ENCODE measurements at places on chromosomes 13 and 19.

DNA sequence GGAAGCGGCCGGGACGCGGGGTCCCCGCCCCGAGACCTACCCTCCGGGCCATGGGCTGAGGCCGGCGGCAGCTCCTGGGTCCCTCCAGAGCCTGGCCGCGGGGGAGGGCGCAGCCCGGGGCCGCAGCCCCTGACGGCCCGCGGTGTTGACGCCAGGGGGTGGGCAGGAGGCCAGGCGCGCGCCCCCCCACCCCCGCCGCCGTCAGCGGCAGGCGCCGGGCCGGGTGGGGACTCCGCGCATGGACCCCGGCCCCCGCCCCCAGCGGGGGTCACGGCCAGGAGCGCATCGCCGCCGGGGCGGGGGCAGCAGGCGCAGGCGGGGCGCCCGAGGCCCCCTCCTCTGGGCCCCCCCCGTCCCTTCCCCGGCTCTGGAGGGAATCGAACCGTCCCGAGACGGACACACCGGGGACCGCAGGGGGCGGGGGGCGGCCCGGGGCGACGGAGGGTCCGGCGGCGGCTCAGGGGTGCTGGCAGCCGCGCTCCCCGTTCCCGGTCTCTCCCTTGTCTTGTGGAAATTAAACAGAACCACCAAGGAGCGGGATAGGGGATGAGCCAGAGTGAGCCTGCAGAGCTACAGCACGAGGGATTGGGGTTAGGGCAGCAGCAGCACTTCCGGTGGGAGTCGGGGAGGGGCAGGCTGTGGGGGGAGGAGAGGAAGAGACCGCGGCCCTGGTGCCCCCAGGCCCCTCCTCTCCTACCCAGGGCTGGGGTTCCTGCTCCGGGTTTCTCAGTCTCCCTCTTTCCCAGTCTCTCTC lies at the start of gene MEIS3:
TSS of gene MEIS3 (minus strand) at position 498 of the 754 bp plus-strand sequence. CDS start at position 52, 446 bp downstream.
- DNase-seq, result no peak

GRCh38 chr19:36572593-36573019 lies 486 bp downstream of the ZNF529 start:
- no peak for DNase-seq

DNA sequence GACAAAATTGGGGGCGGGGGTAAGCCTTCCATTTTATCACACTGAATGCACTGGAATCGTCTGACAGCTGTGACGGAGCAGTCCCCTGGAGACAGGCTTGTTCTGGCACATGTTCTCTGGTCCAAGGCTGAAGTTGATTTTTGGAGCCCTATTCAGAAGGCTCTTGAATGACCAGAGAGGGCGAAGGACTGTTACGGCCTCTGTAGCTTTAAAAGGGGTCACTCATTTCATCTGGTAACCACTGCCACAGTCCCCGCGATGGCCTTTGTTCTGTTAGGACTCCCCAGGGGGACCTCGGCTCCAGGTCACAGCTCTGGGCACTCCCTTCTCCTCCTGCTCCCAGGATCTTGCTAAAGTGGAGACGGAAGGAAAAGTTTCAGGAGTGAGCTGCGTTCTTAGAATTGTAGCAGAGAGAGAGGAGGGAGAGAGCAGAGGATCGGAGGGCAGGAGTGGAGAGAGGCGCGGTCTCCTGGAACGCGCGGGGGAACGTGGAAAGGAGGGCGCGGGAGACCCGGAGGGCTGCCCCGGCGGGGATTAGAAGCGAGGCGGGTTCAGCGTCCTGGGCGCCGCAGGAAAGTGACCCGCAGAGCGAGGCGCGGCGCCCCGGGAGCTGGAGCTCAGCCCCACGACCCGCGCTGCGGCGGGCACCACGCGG lies 134.3 kb upstream of the MYO16 start:
- DNase-seq, result no peak

- no peak for DNase-seq
Measured at GRCh38 chr13:90696656-90697055, 650.8 kb upstream of the MIR17HG start.

DNA sequence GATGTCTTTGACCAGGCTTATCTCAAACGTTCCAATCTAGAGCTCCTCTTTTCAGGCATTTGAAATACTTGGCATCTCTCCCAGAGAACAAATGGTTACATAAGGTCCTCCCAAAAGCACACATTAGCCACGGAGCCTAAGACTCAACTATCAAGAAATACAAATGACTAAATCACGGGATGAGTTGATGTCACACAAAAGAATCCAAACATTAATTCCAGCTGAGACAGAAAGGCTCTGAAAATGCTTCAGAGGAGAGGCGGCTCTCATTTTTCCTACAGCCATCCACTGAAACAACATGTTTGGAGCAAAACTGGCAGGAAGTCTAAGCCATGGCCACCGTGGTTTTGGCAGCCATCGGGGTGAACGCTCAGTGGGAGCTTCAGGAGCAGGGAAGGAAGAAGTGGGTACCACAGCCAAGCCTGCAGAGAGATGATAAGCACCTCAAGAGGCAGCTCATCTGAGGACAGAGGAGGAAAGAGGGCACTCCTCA lies 122.5 kb downstream of the STK24 start:
- no peak for DNase-seq

DNA sequence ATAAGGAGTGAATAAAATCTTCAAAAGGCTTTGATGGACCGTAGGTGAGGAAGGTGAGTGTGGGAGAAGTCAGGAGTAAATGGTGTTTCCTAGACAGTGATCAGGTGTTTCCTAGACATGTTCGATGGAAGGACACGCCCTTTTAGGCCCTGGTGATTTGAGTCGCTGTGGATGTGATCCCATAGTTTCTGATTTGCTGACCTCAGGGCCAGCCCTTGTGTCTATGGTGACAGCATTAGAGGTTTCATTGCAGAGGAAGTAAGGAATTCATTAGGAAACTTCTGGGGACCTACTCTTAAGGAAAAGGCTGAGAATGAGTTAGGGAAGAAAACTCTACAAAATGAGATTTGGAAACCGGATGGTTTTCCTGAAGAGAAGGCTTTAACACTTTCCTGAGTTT lies 31.5 kb upstream of the RNF113B start:
- no peak for DNase-seq

DNA sequence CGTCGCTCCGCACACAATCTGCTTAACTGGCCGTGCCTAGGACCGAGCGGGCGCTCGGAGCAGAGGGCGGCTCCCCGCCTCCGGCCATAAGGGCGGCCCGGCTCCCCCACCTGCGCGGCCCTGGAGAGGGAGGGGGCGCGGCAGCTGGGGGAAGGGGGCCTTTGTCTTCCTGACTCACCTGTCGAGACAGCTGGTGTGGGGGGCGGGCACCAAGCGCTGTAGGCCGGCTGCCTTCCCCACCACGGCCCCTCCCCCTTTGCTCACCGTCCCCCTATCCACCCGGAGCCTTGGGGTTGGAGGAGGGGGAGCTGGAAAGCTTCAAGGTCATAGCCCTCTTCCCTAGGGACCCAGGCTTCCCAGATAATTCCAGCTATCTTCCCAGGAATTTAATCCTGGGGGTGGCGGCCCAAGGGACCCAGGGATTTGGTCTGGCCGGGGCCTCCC lies 1.2 kb downstream of the VASP start:
- no peak for DNase-seq

GRCh38 chr13:97512732-97513131 lies 78.8 kb downstream of the RAP2A start:
- no peak for DNase-seq

DNA sequence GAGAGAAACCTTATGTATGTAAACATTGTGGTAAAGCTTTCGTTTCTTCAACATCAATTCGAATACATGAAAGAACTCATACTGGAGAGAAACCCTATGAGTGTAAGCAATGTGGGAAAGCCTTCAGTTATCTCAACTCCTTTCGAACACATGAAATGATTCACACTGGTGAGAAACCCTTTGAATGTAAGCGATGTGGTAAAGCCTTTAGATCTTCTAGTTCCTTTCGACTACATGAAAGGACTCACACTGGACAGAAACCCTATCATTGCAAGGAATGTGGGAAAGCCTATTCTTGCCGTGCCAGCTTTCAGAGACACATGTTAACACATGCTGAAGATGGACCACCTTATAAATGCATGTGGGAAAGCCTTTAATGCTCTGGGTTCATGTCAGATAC lies 24.7 kb downstream of the ZNF136 start:
- DNase-seq, result no peak

GRCh38 chr13:78709028-78709427 lies 50.1 kb upstream of the OBI1 start:
- DNase-seq, result no peak

GRCh38 chr13:101988140-101988539 lies 413.7 kb downstream of the FGF14 start:
- no peak for DNase-seq

DNA sequence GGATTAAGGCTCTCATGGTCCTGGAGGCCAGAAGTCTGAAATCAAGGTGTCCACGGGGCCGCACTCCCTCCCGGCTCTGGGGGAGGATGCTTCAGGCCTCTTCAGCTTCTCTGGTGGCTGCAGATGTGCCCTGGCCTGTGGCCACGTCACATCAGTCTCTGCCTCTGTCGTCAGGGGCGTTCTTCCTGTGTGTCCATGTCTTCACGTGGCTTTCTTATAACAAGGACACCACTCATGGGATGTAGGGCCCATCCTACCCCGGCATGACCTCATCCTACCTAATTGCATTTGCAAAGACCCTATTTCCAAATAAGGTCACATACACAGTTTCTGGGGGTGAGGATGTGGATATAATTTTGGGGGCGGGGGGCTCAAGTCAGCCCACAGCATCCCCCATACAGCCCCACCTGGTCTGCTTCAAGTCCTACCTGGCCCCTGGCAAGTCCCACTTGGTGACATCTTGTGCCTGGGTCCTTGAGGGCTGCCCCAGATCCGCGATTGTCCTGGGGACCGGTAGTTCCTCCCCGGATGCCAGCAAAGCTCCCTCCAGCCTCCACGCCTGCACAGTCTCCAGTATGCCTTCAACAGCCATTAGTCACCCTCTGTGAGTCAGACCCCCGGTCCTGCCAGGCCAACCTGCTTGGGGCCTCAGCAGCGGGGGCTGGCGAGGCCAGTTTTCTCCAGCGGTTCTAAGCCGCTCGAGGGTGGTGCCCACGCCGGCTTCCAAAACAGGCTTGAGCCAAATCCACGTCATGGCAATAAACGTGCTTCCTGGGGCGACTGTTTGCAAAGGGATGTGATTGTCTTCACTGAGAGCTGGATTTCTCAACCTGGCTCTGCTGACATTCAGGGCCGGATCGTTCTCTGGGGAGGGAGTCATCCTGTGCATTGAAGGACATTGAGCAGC lies 32.2 kb downstream of the MYO9B start:
- DNase-seq, result no peak

DNA sequence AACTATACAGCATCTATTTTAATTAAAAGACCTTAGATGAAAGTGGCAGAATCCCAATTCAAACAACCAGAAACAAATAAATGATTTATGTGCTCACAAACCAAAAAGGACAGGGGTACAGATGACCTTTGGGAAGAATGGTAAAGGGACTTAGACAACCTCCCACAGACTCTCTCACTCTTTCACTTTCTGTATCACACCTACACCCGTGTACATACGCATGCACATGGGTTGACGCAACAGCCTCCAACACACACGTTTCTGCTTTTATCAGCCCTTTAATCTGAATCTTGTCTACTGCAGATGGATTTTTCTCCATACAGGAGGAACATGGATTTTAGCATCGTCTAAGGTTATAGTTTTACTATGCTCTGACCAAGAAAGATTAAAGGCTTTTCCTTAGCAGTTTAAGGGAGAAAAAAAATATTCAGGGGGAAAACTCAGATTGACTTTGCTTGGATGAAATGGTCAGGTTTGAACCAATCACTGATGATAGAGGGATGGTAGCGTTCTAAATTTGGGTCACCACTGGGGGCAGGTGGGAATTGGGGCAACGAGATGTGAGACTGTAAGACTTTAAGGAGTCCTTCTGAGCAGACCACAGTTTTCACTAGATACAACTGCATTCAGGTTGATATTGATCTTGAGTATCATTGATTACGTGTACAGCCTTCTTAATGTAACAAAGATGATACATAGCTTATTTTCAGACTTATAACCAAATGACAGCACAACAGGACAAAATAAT lies 166.1 kb downstream of the ITGBL1 start:
- no peak for DNase-seq

DNA sequence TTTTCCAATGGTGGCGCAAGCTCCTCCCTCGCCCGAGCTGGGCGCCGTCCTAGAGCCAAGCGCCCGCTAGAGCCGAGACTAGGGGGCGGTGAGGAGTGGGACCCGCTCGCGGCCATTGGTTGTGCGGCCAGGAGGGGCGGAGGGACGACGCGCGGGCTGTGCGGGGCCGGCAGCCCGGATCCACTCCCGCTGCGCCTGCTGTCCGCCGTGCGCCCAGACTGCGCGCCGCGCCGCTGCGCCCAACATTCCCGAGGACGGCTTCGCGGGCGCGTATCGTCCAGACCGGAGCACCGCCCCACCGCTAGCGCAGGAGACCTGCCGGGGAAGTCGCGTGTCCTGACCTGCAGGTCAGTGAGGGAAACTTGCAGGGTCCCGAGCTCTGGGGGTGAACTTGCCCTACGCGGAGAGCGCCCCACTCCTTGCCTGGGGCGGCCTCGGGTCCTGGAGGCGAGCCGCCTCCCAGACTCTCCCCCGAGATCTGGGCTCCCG lies at the start of gene SERTM1:
TSS of gene SERTM1 (plus strand) at position 183 of the 489 bp plus-strand sequence. CDS start 21,059 bp downstream, outside the sequence.
- DNase-seq, result no peak

DNA sequence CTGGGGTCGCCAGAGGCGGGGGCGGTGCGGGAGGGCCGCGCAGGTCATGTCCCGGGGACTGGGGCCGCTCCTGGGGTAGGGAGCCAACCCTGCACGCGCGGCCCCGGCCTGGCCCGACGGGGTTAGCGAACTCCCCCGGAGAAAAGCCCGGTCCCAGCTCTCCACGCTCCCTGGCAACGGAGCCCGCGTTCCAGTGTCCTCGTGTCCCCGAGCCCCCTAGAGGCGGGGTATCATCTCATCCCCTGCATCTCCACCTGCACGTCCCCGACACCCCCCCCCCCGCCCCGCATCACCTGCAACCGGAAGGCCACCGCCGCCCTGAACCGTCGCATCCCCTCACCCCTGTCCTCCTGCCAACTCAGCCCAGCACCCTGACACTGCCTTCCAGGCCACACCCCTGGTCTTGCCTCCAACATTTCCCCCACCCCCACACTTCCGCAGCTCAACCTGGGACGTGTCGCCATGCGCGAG lies 2.7 kb downstream of the WDR88 start:
- no peak for DNase-seq

DNA sequence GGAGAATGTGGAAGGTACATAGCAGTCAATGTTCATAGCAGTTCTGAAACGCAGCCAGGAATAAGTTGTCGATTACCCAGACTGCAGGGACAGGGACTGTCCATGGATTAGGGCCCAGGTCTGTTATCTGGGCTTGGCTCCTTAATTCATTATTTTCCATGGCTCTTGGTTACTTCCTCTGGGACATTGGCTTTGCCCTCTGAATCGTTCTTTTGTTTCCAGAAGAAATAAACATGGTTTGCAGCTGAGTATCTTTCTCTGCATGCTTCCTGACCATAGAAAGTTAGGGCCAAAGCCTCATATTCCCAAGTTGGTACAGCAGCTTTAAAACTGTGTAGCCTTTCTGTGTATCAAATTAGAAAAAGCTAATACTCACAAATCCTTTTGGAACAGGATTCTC lies 121.7 kb upstream of the MAB21L1 start:
- no peak for DNase-seq

GRCh38 chr13:34748596-34748995 lies 193.5 kb upstream of the NBEA start:
- DNase-seq, result no peak

GRCh38 chr13:48571126-48571913 lies 38.4 kb upstream of the RCBTB2 start:
- DNase-seq, result no peak

Measured in NCI-H1417 treated with DMSO at 0.1 percent for 48 hours (cell line).